HFF-Myc (cell line): ENCODE measurements at places on chromosomes 6 and 20.

DNA sequence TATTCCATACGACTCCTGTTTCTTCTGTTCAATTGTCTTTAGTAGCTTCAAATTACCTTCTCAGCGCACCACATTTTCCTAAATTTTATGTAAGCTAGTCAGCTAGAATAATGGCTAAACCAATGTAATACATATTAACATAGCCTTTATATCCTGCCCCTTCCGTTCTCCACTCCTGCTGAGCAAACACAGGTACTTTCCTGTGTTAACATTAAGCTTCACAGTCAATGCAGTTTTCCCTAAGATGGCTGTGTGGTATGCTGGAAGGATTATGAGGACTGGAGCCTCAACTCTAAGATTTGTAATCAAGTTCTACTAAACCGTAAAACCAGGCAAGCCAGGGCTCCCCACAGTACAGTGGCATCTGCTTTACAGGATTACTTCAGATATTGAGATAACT lies 29.4 kb downstream of the HTR1B start:
- no peak for DNase-seq

GRCh38 chr6:80173411-80173810 lies 66.9 kb downstream of the BCKDHB start:
- DNase-seq: no peak

DNA sequence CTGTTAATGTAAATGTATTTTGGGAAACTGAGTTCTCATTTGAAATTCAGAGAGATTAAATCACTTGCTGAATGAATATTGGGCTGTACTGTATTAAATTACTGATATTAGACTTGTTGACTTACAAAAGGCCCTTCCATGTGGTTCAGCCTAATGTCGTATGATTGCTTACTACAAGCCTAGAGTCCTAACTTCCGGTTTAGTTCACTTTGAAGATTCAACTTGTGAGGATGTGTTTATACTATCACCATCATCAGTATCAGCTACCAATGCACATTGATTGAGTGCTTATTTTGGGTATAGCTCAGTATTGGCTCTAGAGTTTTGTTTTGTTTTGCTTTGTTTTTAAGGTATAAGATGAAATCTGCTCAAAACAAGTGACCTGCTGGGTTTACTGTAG lies 48.3 kb downstream of the FAM217A start:
- DNase-seq: no peak

GRCh38 chr6:106128981-106129781 lies 43.0 kb downstream of the PRDM1 start:
- DNase-seq: peak; percentile 37

- no peak for DNase-seq
Observed at GRCh38 chr6:27897580-27898206, 14.5 kb downstream of the OR2B2 start.

DNA sequence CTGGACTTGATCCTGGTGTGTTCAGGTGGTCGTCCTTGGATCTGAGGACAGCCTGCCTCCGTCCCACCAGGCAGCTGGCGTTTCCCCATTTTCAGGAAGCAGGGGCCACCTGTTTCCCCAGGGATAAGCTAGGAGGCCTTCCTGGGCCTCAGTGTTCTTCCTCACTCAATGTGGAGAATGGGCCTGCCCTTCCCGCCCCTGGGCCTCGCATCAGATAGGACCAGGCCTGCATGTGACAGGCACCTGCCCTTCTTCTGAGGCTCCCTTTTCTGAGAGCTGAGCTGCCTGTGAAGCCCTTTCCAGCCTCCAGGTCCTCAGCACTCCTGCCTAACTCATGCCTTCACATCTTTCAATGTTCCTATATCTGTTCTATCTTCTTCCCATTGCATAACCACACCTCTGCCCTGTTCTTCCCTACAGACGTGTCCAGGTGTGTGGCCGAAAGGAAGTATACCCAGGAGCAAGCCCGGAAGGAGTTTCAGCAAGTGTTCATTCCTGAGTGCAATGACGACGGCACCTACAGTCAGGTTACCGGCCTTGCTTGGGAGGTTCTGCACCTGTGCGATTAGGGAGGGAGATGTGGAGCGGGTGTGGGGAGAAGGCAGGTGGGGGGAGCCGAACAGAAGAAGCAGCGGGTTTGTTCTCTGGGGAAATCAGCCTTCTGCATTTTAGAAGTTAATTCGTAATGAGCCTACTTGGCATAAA lies 85.1 kb downstream of the SMOC2 start:
- DNase-seq: no peak

DNA sequence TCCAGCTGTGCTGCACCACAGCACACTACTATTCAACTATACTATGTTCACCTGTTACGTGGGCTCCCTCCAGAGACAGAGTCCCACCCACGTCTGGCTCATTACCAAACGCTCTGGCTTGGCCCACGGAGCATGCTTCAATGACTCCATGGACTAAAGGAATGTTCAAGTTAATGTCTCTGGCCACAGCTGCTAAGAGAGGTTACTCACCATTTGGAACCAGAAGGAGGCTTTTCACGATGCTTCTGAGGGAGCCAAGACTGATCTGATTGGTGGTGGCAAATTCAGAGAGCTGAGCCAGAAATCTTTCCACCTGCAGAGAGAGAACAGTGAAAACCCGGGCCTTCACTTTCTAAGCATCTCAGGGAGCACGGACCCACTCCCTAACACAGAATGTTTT lies 15.6 kb downstream of the COMMD7 start:
- peak; percentile 39 for DNase-seq

GRCh38 chr6:95978230-95978629 lies 37.5 kb upstream of the FUT9 start:
- DNase-seq: no peak

GRCh38 chr6:107330168-107330567 lies 129.2 kb downstream of the PDSS2 start:
- DNase-seq: no peak

DNA sequence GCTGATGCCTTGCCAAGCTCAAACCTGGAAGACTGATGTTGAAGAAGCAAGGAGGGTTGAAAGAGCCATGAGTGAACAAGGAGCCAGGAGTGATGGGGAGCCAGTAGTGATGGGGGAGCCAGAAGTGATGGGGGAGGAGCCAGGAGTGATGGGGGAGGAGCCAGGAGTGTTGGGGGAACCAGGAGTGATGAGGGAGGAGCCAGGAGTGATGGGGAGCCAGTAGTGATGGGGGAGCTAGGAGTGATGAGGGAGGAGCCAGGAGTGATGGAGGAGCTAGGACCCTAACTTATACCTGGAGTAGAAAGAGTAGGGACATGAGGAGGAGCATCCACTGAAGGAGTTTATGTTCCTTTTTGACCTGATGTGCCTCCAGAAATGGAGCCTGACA lies 14.6 kb upstream of the CD93 start:
- DNase-seq: no peak
